CD4-positive, alpha-beta T cell treated with Interleukin-4 for 4 hours (primary cell): ENCODE measurements at places on chromosomes 13 and 19.

DNA sequence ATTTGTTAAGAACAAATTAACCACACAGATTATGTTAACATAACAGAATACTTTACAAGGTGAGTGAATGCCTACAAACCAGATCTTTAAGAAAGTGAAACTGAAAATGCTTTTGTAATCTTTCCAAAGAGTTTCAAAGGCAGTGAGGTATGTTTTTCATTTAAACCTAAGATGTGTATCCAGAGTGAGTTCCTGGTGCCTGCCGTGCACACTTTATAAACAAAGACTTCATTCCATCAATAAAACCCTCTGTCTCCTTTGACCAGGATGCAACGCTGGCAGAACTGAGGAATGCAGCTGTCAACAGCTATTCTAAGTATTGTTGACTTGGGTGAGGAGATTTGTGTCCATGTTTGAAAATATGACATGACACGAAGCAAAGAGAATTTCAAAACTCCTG, 344.6 kb downstream of the DNAJC15 start:
- no peak for DNase-seq

GRCh38 chr13:48644141-48644540, 9.6 kb upstream of the CYSLTR2 start:
- no peak for DNase-seq

- DNase-seq = peak; percentile 28
Measured at GRCh38 chr19:480016-480855, 16.1 kb upstream of the MADCAM1 start.

GRCh38 chr19:13029893-13030292, 34.6 kb downstream of the NFIX start:
- no peak for DNase-seq

- DNase-seq = no peak
Measured at GRCh38 chr13:94384231-94384905, 95.1 kb downstream of the DCT start.

- DNase-seq = no peak
Measured at GRCh38 chr13:35732565-35732964, 256.1 kb upstream of the MAB21L1 start.

- peak; percentile 73 for DNase-seq
Measured at GRCh38 chr19:45558399-45558878, 26.2 kb downstream of the OPA3 start.

- DNase-seq = no peak
Measured at GRCh38 chr19:28235606-28236125, 977.3 kb downstream of the UQCRFS1 start.

DNA sequence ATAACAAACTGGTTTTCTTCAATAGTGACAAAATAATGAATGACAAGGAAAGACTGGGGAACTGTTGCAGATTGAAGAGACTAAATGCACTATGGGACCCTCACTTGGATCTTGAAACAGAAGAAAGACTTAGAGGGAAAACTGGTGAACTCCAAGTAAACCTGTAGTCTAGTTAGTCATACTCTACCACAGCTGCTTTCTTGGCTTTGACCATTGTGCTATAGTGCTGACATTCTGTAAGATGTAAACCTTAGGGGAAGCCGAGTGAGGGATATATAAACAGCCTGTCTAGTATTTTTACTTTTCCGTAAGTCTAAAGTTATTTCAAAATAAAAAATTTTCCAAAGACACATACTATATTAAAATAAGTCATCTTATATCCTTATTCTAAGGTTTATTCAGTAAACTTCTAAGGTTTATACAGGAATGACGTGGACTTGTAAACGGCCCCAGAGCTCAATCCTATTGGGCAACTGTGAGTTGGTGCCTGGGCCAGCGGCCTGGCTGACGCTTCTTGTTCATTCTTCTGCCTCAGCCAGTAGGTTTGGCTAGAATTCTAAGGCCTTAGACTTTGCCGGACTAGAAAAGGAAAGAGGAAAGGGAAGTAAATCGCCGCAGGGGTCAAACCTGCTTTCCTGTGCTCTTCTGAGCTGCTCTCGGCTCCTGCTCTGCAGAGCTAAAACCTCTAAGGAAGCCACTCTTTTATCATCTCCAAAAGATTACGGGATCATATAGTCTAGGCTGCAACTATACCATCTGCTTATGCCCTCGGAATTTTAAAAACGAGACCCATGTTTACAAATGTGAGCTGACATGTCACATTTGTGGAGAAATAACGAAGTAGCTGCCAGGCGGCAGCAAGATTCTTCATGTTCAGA, 33.6 kb upstream of the UBE2L5 start:
- no peak for DNase-seq

GRCh38 chr19:35248310-35249145, at the start of gene LSR:
Gene LSR, plus strand, starts transcription at chr19:35249002. Its CDS starts 21 bp downstream, at chr19:35249023.
- DNase-seq = peak; percentile 85

DNA sequence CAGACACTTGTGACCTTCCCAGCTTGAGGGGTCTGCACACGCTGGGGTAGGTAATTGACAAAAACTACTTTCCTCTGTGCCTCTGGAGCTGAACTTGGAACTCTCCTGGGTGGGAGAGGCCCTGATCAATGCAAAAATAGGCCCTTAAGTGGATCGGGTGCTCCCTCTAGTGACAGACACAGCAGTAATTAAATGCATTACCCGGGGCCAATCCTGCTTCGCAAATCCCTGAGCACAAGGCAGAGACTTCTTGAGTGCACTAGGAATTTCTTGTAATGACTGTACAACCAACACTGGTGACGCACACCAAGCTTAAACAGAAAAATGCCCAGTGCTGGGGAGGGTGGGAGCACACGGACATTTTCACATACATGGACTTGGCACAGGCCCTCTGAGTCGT, 10.6 kb upstream of the UBE2S start:
- DNase-seq = peak; percentile 61

DNA sequence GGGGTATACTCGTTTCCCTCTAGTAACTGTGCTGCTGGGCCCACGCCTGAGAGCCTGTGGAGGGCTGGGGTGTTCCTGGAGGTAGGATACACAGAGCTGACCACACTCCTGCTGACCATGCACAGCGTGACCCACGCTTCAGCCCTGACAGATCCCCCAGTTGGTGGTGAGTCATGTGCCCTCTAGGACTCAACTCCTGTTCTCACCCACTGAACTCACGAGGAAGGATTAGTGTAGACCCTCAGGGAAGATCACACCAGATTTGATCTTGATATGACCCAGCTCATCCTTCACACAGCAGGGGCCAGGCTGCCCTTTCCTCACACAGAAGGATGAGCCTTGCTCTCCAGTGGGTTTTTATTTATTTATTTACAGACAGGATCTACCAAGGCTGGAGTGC, 13.3 kb upstream of the ACP7 start:
- DNase-seq = no peak

DNA sequence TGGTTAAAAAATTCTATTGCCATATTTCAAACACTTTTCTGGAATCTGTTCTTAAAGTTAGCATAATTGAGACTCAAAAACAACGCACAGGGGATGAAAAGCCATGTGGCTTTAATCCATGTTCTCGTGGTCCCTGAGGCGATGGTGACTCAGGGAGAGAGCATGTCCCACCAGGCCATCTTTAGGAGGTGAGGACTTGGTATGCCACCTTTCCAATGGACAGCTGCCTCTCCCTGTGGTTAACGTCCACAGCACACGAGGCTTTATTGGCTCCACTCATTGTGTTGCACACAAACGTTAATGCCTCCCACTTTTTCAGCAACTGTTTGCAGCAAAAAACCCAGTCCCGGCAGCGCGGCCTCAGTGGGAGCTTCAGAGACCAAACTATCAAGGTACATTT, 51.4 kb downstream of the EFNB2 start:
- no peak for DNase-seq

- no peak for DNase-seq
Measured at GRCh38 chr13:21850013-21851006, 179.4 kb downstream of the FGF9 start.

DNA sequence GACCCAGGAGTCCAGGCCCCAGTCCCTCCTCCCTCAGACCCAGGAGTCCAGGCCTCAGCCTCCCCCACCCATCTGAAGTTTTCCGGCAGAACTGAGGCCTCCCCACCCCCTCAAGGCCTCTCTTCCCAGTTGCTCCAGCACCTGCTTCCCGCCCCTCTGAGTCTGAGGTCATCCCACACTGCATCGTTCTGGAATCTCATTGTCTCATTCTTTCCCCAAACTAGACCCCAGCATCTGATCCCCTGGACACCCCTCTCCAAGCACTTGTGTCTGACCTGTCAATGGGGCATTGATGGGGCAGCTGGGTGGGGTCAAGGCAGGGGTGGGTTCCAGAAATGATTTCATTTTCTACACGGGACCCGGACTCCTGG, 793 bp upstream of the SBK2 start:
- DNase-seq = no peak

DNA sequence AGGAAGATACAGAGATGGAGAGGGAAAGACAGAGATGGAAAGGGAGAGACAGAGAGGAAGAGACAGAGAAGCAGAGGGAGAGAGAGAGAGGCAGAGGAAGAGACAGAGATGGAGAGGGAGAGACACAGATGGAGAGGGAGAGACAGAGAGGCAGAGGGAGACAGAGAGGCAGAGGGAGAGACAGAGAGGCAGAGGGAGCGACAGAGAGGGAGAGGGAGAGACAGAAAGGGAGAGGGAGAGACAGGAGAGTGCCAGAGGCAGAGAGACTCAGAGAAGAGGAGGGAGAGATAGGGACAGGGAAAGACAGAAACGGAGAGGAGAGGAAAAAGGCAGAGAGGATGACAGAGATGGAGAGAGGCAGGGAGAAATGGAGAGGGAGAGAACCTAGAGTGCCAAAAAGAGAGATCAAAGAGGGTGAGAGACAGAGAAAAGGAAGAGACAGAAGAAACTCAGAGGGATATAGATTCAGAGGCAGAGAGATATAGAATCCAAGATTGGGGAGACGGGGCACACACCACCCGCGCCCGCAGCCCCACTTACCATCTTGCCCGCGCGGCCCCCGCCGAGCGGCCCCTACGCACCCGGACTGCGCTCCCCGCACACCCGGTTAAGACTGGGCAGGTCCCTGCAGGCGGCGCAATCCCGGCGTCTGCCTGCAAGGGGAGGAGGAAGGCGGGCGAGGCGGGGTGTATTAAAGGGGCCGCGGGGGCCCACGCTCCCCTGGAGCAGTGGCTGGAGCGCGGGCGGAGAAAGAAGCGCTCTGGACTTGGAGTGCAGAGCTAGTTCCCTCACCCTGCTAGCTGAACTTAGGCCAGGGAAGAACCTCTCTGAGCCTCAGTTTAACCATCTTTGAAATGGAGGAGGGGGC, 10.7 kb downstream of the TM6SF2 start:
- no peak for DNase-seq

GRCh38 chr13:46478651-46479050, 74.3 kb upstream of the LRCH1 start:
- DNase-seq = no peak

GRCh38 chr13:30587739-30588138, 30.0 kb upstream of the USPL1 start:
- DNase-seq = no peak

GRCh38 chr13:103315711-103316110, 249.5 kb upstream of the SLC10A2 start:
- no peak for DNase-seq

DNA sequence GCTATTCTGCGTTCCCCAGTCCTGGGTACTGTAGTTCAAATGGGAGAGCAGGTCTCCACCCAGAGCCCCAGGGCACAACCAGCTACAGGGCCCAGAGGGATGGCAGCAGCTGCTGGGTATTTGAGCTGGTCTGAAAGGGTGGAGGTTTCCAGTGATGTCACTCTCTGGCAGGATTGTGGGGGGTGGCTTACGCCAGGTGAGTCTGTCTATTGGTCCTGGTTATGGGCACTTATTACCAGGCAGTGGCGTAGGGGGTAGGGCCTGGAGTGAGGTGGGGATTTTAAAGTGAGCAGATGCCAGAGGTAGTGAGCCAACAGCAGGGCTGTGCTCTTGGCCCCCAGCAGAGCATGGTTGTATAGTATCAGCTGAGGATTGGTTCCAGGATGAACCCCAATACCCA, 6.2 kb downstream of the RPS19 start:
- DNase-seq = no peak

GRCh38 chr13:112902101-112902651, 66.8 kb upstream of the MCF2L start:
- DNase-seq = no peak

DNA sequence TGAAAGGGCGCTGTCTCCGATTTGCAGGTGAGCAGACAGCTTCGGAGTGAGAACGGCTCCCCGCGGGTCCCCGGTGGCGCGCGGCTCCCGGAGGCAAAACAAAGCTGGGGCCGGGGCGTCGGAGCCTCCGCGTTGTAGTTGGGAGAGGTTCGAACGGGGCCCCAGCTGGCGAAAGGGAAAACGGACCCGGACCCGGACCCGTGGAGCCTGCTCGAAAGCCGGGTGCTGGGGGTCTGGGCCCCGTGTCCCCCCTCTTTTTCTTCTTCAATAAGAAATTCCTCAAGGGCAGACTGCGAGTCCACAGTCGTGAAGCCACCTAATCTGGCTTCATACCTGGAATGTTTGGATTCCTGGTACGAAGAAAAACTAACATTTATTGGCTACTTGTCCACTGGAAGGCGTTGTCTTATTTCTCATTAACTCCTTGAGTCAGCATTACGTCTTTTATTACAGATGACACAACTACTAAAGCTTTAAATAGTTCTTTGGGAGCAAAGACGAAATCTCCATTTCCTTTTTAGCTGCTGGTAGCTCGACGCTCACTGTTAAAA, 632 bp upstream of the MTIF3 start:
- peak; percentile 24 for DNase-seq

DNA sequence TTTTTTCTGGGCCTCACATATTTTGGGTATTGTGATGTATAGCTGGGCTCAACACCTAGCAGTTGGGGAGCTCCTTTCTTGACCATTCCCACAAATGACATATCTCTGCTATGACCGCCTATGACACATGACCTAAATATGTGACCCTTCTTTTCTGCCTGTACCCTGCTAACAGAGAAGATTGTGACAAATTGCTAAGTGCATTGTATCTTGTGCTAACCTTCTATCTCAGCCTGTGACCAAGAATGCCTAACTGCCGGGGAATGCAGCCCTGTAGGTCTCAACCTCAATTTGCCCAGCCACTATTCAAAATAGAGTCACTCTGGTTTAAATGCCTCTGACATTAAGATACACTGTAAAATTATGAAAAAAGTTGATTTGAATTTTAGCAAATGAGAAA, 6.8 kb upstream of the ZNF429 start:
- no peak for DNase-seq

GRCh38 chr19:46374536-46375475, 27.9 kb downstream of the PPP5C start:
- no peak for DNase-seq

GRCh38 chr19:33408116-33408515, 34.6 kb downstream of the CEBPG start:
- no peak for DNase-seq

- peak; percentile 55 for DNase-seq
Measured at GRCh38 chr13:27147530-27148170, 24.0 kb downstream of the USP12 start.
